H1 (cell line): ENCODE measurements at places on chromosomes 12 and 14.

DNA sequence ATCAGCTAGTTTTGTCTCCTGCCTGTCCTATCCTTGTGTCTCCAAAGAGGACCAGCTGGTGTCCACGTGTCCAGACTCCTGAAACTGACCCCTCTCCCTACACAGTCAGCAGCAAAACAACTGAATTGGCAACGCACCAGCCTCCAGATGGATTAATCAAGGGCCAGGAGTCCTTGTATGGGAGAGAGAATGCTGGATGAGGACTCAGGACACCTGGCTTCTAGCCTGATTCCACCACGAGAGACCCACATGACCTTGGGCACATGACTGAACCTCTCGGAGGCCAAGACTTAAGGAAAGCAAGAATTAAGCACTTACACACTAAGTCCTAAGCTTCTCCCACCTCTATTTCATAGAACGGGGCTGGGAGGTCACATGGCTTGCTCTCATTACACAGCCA, 60.4 kb upstream of the CMKLR1 start:
- no peak for DNase-seq

- no peak for DNase-seq
Measured at GRCh38 chr12:29943683-29944082, 159.9 kb upstream of the TMTC1 start.

DNA sequence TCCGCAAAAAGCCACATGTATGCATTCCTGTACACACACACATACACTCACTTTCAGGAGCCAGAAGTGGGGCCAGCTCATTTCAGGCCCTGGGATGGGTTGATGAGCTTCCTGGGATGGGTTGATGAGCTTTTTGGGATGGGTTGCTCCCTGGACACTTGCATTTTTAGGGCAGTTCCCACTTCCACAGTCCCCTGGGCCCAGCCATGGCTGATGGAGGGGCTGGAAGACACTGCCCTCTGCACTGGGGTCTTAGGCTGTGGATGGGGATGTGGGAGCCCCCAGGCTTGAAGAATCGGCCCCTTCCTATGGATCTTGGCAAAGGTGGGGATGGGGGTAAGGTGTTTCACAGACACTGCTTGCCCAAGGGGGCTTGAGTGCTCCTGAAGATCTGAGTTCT, 12.7 kb downstream of the ACVRL1 start:
- DNase-seq = no peak

GRCh38 chr14:97771340-97772045, 974.3 kb downstream of the VRK1 start:
- DNase-seq = no peak

DNA sequence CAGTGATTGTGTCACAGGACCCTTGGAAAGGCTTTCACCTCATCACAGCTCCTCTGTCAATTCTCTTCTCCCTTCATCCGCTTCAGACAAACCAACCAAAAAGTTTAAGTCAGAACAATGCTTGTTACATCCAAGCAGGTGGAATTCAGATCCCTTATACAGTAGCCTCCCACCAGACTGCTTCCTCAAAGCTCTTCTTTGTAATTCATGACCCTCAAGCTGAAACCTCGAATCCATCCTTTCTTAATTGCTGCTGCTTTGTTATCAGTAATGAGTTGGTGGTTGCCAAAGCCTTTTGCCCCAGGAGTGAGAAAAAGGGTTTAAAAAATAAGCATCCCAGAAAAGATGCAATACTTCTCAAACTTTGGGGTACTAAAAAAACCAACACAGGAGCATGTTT, 9.5 kb downstream of the BEST3 start:
- DNase-seq = no peak

- DNase-seq = no peak
Measured at GRCh38 chr12:75526655-75527511, 15.5 kb upstream of the KRR1 start.

GRCh38 chr12:112178796-112179195, 53.4 kb downstream of the TRAFD1 start:
- DNase-seq = no peak

DNA sequence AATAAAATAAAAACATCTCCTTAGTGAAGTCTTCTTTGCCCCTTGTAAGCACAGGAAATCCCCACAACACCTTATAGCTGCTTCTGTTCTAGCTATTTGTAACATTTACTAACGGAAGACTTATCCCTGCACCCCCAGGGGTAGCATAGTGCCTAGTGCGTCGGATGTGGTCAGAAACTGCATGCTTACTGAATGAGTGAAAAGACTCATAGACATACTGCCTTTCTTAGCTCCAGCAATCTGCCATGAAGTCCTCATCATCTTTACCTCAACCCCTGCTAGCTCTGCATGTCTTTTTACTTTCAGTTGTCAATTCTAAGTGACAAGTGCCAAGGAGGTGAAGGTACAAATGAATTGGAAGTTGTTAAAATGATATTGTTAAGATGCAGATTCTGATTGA, 12.9 kb downstream of the RIOX1 start:
- DNase-seq = no peak

DNA sequence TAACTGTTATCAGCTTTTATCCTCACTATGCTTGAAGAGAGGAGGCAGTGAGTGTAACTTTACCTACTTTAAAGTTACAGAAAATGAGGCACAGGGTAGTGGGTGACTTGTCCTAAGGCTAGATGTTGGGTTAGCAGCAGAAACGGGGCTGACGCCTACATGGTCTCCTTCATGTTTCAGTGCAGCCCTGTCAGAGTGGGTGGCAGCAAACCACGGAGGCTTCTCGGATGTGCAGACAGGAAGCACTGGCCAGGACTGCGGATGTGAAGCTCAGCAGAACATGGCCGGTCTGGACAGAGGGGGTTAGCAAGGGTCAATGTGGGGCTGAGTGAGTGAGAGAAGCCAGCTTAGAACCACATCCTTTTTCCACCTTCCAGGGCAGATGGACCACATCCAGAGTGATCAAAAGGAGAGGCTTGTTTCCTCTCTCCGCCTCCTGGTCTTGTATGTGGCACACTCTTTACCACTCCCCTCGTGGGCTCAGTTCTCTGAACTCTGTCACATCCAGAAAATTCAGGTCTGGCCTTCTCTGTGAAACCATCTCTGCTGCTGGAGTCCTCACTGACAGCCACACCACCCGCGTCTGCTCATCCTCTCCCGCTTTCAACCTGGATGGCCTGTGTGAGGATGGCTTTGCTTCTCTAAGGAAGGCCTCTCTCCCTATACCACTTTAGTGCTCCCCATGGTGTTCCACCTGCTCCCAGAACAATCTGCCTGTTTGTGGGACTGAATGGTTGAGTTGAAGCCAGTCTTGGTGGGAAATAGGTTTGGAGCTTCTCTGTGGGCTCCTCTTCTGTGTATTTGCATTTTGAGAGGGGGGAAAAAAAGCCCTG, 14.1 kb downstream of the SUSD6 start:
- DNase-seq = no peak

DNA sequence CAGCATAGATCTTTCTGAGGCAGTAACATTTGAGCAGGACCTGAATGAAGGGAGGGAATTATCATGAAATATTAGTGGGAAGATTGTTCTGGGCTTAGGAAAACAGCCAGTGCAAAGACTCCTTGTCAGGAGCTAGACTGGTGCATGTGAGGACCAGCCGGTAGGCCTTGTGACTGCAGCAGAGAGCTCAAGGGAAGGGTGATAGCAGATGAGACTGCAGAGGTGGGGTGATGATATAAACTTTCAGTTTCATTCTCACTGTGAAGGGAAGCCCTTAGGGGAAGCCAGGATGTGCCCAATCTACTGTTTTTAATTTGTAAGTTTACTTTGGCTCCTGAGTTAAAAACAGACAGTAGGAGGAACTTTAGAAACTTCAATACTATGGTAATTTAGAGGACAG, 12.4 kb downstream of the IL22 start:
- no peak for DNase-seq

GRCh38 chr12:5430641-5431603, 986 bp upstream of the NTF3 start:
- DNase-seq = no peak
